SHP77 treated with DMSO at 0.1 percent for 48 hours (cell line): ENCODE measurements at places on chromosomes 7 and 10.

- DNase-seq, result no peak
Observed at GRCh38 chr10:88901984-88902789, 22.1 kb downstream of the STAMBPL1 start.

GRCh38 chr10:103936022-103936421 lies 18.0 kb upstream of the STN1 start:
- no peak for DNase-seq

DNA sequence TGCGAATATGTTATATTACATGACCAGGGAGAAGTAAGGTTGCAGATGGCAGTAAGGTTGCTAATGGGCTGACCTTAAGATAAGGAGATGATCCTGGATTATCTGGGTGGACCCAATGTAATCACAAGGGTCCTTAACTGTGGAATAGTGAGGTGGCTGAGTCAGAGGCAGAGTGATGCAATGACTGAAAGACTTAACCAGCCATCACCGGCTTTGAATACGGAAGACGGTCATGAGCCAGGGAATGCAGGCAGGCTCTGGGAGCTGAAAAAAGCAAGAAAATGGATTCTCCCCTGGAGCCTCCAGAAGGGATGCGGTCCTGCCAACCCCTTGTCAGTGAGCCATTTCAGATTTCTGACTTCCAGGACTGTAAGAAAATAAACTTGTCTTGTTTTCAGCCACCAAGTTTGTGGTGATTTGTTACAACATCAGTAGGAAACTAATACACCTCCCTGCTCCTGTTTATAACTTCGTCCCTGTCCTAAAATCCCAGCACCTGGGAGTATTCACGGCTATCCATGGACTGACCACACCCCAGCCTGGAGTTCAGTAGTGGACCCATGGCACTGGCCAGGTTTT lies 4.6 kb upstream of the C10orf95 start:
- no peak for DNase-seq

DNA sequence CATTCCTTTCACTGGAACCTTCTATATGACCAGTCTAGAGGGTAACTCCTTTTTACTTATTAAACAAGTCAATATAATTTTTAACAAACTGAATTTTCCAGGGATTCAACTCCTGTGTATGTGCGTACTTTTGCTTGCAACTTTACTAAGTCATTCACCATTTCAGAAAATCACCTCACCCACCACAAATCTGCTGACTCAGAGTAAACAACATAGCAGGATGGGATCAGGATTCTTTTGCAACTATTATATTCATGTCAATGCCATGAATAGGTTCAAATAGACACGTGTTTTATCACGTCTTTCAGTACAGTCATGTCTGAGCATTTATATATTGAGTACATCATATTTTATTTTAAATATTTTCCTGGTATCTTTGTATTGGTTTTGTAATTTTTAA lies 14.5 kb downstream of the CTTNBP2 start:
- DNase-seq, result no peak

DNA sequence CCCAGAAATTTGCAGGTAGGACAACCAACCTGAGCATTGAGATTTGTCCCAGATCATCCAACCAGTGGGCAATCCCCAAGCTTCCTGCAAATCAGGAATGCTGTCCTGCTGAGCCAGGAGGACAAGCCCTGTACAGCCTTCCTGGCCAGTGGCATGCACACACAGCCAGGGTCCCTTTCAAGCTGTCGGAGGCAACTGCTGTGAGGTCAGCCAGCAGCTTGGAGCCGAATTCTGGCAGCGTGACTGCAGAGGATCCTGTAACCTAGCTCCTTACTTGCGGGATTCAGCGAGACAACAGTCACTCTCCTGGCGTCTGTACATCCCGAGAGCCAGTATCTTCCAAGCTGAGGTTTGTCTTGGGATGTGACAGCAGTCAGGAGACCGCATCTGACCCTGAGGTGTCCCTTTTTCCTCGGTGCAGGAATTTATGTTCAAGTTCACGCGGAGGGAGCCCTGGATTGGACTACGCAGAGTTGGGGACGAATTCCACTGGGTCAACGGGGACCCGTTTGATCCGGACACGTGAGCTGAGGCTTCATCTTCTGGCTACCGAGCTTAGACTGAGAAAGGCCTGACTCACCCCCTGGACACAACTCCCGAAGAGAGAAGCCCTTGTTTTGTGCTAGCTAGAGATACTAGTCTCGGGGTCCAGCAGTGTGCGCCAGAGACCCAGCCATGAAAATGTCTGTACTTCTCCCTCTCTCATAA lies 18.3 kb downstream of the CLEC2L start:
- no peak for DNase-seq
